ENCODE measurements at places on chromosomes 7 and 10.

- DNase-seq, result no peak
These were observed 80.5 kb downstream of the TBXAS1 start for GRCh38 chr7:139909379-139910050.

GRCh38 chr7:117193564-117193963 is 129.3 kb downstream of the WNT2 start:
- DNase-seq, result no peak

- DNase-seq, result no peak
These were observed 125.8 kb downstream of the ANKRD7 start for GRCh38 chr7:118350260-118350659.

- DNase-seq, result no peak
These were observed 115.0 kb upstream of the AFAP1L2 start for GRCh38 chr10:114519306-114519669.

DNA sequence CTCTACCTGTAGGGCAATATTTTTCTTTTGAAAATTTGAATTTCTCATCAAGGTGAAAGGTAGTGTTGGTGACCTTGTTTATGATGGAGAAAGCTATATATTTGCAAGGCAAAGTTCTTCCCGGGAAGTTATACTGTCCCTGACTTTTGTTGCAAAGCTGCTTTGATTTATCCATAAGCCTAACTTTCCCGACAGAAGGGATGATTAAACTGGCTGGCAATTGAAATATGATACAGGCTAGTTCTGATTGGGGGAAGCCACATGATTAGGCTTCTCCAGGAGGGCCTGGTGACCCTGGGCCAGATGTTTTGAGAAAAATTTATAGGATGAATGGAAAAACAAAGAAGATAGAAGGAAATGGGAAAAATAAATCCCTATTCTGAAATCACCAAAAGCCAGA is 215.5 kb downstream of the ACTR3B start:
- no peak for DNase-seq

DNA sequence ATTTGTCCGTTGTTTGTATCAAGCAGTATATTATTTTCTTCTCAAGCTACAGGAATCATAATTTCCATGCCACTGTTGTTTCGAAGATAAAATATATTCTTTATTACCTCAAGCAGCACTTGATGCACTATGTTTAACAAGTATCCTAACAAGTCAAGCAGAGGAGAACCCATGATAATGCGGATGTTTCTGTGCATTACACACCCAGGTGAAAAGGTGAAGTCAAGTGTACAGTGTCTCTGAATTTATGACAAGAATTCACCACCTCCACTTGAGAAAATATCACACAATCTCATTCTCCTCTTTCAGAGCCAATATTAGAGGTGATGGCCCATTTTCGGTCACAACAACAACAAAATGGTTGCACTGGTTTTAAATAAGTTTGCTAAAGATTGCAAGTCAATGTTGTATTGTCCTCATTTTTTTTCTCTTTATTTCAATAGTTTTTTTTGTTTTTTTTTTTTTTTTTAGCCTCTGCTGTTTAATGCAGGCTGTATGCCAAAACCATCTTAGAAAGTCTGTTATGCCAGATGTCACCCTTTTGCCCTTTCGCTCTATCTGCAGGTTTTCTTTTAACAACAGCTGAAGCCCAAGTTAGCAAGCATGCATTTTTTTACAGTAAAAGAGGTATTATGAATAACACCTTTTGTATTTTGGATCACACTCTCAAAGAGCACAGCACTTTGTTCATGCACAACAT is 568.7 kb upstream of the LRRN3 start:
- peak; percentile 86 for DNase-seq

DNA sequence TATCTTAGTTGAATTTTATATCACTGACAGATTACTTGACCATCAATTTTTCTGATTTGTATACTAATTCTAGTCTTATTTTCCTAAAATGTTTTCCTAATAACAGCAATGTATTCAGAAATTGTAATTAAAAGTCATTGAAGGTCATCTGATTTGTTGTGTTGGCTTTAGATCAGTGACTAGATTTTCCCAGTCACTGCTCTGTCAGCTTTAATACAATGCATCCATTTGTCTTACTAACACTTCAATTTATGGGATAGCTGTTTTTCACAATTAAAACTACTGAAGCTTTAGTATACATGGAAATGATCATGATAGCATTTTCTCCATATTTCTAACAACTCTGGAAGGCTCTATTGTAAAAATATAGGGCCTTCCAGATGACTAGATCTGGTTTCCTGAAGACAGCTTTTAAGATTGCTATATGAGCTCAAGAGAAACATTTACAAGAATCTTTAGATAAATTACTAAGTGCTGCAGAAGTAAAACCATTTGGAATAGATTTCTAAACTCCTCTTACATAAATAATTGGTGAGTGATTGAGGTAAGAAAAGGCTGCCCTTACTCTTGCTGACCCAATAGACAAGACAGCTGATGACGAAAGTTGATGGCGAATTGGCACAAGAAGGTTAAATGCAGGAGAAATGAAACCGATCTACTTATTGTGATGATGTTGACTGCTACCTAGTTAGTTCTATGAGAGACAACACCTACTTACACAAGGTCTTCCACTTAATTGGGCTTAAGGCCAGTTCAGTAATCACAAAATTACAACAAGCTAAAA is 74.1 kb downstream of the LRRTM3 start:
- no peak for DNase-seq

DNA sequence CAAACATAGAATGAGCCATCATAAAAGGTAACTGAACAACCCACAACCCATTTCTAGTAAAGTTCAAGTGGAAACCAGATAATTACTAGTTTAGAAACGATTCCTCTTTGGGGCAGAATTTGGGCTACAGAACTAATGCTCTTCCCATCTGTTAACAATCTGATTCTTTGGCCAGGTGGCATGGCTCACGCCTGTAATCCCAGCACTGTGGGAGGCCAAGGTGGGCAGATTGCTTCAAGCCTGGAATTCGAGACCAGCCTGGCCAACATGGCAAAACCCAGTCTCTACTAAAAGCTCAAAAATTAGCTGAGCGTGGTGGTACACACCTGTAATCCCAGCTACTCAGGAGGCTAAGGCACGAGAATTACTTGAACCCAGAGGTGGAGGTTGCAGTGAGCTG is 18.5 kb downstream of the CYP51A1 start:
- DNase-seq, result no peak

DNA sequence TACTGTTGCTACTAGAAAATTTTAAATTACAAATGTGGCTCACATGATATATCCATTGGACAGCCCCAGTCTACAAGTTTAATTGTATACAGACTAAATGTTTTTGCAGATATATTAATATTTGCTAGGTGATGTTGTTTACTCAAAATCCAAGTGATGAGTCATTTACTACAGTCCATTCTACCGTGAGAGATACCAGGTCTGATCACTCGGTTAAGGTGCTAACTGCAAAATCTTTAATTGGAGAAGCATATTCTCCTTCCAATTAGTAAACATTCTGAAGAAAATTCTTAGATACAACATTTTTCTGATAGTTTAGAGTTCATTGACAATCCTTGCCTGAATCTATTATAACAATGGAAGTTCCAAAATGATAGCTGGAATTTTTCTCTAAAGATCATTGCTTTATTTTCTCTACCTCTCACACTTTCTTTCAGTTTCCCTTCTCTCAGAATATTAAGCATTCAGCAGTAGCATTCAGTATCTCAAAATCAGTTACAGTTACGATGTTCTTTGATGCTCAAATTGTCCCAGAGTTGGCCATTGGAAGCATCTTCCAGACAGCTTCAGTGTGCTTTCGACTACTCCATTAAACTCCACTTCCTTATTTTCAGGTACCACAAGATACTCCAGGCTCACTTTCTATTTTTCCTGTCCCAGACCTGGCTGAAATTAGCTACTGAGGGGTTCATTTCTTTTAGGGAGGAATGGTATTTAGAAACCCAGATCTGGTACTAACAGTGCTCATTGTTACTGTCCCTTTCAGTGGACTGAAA is 2.3 kb downstream of the ABCB1 start:
- DNase-seq, result no peak

GRCh38 chr7:12703881-12704280 is 16.4 kb downstream of the ARL4A start:
- DNase-seq, result no peak

GRCh38 chr10:12416344-12417050 is 67.2 kb downstream of the CAMK1D start:
- no peak for DNase-seq
